ENCODE measurements at places on chromosomes 13 and 19.

DNA sequence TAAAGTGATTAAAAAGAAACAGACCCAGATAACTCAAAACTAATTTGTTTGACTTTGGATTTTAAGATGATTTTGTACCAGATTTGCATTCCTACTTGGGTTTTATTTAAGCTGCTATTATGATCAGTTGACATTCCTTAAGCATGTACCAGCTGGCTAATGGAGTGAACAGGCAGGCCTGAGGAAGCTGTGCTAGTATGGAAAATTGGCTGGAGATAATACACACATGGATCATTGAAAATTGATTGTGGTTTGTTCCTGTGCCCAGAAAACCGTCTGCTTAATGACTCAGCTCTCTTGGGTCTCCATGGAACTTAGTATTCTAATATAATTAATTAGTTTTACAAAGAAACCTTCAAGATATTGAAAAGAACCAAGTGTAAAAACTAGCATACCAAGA is 22.6 kb downstream of the POLR1D start:
- DNase-seq: no peak

DNA sequence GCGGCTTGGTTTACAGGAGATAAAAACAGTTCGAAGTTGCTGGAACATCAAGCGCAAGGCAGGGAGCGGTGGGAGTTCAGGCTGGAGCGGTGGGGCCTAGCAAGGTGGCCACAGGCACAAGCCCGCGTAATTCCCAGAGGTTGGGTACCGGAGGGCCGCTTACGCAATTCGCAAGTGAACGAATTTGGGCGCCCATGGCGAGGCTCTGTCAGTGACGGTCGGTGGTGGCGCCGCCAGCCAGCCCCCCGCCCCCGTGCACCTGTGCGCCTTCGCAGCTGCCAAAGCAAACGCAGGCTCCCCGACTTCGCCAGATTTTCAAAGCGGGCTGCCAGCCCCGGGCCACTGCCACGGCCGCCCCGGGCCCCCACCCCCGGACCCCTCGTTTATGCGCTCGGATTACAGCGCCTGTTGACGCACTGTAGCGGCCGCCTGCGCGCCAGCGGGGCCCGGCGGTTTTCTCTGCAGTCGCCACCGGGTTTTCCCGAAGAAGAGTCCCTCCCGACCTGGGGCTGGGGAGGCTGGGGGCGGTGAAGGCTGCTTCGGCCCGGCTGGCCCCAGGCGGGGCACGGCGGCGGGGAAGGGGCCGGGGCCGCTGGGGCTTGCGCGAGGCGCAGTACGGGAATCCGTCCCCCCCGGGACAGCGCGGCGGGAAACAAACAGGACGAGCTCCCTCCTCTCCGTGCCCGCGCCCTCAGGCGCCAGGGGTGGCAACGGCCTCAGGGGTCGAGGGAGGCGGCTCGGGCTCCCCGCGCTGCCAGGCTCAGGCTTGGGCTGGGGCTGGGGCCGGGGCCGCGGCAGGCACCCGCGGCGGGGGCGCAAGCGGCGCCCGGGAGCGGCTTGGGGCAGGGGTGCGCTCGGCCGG is 709 bp downstream of the N4BP2L1 start:
- no peak for DNase-seq

DNA sequence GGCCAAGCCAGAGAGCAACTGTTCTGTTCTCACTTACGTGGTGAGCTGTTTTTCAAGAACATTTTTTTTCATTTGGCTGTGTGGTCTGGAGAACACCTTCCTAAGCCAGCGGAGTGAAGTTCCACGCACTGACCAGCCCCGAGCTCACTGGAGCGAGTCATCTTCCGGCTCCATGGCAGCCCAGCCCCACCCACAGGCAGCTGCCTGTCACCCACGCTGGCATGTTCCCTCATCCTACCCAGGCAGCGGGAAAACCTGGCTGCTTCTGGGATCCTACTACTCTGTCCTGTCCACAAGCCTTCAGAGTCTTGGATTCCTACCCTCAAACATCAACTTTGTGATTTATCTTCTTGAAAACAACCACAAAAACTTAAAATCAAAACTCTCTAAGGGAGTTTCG is 76.2 kb downstream of the GGACT start:
- no peak for DNase-seq

GRCh38 chr13:41034382-41034781 is 15.3 kb upstream of the ELF1 start:
- DNase-seq: no peak

DNA sequence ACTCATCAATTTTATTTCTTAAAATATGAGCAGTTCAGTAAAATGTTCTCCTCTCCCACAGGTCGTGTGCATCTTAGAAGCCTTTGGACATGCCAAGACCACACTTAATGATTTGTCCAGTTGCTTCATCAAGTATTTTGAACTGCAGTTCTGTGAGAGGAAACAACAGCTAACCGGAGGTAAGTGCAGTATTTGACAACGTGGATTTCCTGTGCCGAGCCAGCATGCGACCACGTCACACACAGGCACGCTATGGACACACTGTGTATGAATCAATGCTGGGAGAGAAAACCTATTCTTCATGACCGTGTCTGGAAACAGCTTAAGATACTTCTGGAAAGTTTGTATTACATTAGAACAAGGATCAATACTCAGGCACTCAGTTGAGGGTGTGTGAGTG is 268.5 kb downstream of the MYO16 start:
- DNase-seq: no peak

DNA sequence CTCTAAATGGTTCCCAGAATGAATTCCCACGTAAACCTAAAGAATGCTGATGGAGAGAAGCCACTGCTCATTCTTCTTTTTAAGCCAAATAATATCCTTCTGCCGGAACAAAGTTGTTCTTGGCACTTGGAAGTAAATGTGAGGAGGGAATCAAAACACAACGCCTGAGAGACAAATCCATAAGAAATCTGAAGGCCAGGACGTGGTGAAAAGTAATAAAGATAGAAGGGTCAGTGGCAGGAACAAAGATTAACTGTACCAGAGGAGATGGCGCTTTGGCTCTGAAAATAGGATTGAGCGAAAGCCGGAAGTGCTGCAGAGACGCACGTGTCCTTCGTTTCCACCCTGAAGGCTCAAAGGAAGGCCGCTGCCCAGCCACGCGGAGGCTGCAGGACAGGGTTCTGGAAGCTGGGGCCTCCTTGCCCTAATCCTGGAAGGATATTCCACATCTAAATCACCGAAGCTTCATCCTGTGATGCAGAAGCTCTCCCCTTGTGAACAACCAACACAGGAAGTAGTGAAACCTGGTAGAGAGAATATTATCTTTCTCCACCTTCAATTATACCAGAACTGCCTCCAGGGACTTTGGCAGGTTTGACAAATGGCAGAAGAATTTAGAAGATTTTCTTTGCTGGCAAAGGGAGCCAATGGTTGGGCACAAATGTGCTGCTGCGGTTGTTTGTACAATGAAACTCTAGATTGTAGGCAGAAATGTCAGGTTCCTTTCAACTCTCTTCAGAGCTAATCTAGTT is 214.6 kb upstream of the SERP2 start:
- DNase-seq: no peak

GRCh38 chr13:80348314-80348713 is 7.4 kb upstream of the SPRY2 start:
- DNase-seq: no peak

DNA sequence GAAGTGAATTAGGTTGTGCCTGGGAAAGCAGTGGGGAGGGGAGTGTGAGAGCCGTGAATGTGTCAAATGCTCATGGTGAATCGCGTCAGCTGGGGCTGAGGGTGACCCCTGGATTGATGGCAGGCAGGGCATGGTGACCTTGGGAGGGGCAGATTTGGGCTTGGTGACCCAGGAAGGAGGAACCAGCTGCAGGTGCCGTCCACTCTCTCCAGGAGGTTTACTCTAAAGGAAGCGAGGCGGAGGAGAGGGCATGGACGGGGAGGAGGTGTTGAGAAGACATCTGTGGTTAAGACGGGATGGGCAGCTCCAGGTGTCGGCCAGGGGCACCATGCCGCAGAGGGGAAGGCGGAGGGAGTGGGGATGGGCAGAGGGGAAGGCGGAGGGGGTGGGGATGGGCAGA is 28.7 kb downstream of the TMEM255B start:
- DNase-seq: no peak

GRCh38 chr13:29771247-29771646 is 79.2 kb downstream of the UBL3 start:
- no peak for DNase-seq

GRCh38 chr13:75347925-75348324 is 134.0 kb downstream of the TBC1D4 start:
- no peak for DNase-seq

DNA sequence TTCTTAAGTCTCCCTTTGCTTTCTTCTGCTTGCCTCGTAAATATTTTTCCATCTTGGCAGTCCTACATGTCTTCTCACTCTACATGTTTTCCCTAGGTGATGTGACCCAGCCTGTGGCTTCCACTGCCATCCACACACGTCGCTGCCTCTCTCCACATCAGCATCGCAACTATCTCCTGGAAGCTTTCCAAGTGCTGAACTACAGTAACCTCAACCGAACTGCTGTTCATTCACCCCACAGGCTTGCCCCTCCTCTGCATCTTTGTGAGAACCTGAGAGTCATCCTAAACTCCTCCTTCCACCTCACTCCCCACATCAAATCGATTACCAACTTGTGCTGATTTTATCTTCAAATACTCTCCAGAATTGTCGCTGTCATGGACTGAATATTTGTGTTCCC is 41.2 kb upstream of the USPL1 start:
- peak; percentile 12 for DNase-seq

DNA sequence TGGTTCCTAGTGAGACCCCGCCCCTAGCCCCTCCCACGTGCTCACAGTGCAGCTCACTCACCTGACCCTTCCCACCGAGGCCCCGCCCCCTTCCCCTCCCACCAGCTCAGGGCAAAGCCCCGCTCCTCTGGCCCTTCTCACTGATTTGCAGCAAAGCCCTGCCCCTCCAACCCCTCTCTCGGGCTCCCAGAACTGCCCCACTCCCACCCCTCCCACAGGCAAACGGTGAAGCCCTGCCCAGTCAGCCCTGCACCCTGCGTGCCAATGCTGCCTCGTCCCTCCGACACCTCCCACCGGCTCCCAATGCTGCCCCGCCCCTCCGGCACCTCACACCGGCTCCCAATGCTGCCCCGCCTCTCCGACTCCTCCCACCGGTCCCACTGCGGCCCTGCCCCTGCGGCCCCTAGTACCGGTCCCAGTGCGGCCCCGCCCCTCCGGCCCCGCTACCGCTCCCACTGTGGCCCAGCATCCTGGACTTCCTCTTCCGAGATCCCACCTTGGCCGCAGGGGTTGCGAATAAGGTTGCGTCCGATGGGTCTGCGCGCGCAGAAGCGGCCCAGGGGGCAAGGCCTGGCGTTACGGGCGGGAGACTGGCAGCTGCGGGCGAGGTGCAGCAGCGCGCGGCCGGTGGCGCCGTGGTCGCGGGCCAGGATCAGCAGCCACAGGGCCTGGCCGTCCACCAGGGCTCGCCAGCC is 834 bp downstream of the FBXO27 start:
- peak; percentile 37 for DNase-seq

- no peak for DNase-seq
These were observed 273.5 kb downstream of the SHISA2 start for GRCh38 chr13:25778365-25778764.

- DNase-seq: peak; percentile 52
These were observed 958 bp downstream of the JUND start for GRCh38 chr19:18280247-18281081.

DNA sequence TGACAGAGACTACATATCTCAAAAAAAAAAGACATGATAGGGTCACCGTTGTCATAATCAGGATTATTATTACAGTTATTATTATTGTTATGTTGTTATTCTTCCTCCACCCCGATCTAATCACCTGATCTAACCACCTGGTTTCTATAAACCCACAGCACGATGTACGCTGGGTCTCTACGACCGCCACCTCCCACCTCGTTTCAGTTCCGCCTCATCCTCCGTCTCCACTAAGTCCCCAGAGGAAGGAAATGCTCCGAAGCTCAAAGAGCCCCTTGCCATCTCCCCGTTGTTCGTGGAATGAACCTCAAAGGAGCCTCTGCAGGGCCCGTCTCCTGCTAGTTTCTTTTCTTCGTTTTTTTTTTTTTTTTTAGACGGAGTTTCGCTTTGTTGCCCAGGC is 15.9 kb upstream of the MEIS3 start:
- DNase-seq: no peak

DNA sequence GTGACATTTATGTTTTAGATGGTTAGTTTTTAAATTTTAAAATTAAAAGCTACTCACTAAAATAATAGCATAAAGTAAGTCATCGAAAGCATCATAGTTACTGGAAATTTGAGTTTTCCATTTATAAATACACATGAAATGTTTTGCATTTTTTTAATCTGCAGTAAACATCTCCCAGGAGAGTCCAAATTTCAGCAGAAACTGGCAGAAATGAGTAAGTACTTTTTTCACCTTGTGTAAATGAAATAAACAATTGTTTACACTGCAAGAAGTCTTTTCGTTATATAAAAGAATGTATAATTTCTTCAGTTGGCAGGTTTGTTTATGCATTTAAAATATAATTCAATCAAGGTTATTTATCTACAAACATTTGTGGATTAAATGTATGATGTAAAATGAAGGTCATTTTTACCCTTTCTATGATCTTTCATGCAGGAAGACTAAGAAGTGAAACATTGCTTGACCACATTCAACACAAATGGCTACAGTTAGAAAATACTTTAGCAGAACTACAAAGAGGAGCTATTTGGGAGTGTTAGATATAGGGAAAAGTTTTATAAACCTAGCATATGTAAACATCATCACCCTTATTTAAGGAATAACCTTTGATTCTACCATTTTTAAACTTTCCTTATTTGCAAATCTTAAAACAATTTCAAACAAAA is 55.6 kb downstream of the RCBTB2 start:
- no peak for DNase-seq

GRCh38 chr13:79307866-79308298 is 98.2 kb downstream of the RBM26 start:
- no peak for DNase-seq

- DNase-seq: peak; percentile 58
These were observed 54.0 kb downstream of the GNG7 start for GRCh38 chr19:2648528-2648937.

GRCh38 chr13:47673009-47673850 is 327.8 kb downstream of the SUCLA2 start:
- no peak for DNase-seq

- DNase-seq: no peak
These were observed 119.2 kb upstream of the IPO5 start for GRCh38 chr13:97834250-97834649.

DNA sequence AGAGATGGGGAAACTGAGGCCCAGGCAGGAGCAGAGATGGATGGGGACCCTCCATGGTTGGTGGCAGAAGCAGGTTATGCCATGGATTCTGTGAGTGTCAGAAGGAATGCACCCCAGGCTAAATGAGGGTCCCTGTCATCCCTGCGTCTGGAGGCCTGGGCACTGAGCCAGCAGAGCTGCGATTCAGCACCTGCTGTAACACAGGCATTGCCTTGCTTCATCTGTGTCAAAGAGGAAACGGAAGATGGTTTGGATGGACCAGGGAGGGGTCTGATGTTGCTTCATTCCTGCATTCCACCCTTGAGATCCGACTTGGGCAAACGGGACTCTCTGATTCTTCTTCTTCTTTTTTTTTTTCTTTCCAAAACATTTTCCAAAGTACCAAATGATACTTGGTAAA is 1.2 kb downstream of the C5AR1 start:
- no peak for DNase-seq

DNA sequence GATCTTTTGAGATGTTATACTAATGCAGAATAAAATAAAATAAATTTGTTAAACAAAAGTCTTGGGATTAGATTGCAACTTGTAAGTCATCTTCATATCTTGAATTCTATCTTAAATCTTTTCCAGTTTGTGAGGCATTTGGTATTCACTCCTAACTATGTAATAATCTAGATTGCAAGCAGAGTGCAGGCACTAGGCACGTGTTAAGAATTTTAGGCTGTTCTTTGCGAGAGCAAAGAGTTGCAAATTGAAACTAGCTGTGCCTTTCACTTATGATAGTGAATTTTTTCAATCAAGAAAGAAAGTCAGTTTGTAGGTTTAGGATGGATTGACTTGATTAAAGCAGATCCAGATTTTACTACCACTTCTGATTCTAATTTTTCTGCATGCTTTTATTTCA is 264.1 kb upstream of the SPRY2 start:
- DNase-seq: no peak

Data from stimulated activated CD8-positive, alpha-beta memory T cell treated with anti-CD3 and anti-CD28 coated beads, Interleukin-15, amount 100 ng/mL, for 1 hour (primary cell).